ENCODE measurements at places on chromosomes 1 and 21.
A peak's percentile ranks its signal among the peaks of the same experiment; 100 is the strongest.

DNA sequence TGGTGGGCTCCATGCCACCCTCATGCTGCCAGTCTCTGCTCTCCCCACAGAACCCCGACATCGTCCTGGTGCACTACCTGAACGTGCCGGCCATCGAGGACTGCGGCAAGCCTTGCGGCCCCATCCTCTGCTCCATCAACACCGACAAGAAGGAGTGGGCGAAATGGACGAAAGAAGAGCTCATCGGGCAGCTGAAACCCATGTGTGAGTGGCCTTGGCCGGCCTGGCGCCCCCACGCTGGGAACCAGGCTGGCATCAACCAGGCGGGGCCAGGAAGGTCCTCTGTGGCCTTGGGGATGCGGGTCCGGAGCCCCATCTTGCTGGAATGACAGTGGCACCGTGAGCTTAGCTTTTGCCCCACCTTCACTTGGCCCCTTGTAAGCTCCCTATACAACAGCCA is 130.7 kb upstream of the VAMP3 start:
- no peak for DNase-seq

- DNase-seq: peak; percentile 78
Observed at GRCh38 chr21:21163904-21164303, 165.7 kb downstream of the NCAM2 start.

- no peak for DNase-seq
Observed at GRCh38 chr1:217019475-217019874, 296.2 kb upstream of the ESRRG start.

- DNase-seq: no peak
Observed at GRCh38 chr1:49213301-49213700, 436.6 kb upstream of the BEND5 start.

DNA sequence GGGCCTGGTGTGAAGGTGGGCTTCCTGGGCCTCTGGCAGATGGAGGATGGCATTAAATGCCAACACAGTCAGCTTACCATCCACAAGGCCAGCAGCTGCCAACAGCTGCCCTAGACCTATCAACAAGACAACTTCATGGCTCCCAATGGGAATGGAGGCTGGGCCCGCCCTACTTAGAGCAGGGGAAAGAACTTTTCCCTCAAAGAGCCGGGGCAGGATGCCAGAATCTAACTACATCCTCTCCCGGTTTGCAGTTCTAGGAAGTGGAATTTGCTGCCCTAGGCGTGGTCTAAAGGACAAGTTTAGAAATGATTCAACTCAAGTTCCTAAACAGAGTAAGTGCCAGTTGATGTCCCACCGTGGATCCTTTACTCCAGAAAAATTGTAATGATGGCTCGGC is 13.1 kb downstream of the ICMT start:
- DNase-seq: no peak

DNA sequence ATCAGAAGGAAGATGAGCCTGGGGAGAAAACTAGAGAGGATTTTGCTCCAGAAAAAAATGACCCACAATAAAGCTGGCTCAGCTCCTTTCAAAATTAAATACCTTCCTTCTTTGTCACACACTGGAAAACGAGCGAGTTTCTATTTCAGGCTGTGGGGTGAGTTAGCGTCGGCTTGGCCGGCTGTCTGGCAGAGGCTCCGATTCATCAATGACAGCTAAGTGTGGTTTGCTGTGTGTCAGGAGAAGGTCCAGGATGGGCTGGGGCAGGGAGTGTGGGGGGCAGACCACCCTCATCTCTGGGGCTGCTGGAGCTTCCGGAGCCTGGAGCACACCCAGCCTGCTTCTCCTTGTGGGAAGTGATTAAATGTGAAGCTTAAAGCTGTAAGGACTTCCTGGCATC is 120.2 kb downstream of the ETS2 start:
- no peak for DNase-seq

GRCh38 chr1:75171876-75172275 is 37.7 kb downstream of the LHX8 start:
- DNase-seq: no peak

DNA sequence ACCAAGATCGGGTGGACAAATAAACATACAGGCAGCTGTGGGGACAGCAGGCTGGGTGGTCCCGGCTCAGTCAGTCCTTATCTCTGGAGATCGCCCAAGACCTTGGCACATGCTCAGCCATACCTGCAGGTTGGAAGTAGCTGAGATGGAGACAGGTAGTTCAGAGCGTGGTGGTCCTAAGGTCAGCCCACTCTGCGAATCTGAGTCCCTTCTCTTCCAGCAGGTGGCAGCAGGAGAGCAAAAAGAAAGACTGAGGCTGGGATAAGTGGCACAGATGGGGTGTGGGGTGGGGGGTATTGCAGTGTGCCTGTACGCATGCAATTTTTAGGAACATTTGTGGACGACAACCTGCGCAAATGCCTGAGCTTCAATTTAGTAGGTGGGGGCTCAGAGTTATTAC is 104.9 kb downstream of the TENT5C start:
- peak; percentile 73 for DNase-seq

DNA sequence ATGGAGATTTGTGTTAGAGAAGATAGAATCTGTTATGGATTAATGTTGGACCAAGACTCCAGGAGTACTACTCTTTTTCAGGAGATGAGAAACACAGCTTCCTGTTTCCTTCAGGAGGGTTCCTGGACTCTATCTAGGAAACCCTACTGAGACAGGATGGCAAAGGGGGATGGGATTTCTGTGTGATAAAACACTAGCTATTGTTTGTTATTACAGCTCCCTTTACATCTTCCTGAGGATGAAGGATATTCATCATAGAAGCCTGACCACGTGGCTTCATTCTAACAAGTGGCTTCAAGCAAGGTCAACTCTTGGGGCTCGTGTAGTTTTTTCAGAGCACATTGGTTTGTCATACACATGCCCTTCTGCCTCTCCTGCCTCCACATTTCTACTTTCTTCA is 33.3 kb downstream of the RGL1 start:
- no peak for DNase-seq

DNA sequence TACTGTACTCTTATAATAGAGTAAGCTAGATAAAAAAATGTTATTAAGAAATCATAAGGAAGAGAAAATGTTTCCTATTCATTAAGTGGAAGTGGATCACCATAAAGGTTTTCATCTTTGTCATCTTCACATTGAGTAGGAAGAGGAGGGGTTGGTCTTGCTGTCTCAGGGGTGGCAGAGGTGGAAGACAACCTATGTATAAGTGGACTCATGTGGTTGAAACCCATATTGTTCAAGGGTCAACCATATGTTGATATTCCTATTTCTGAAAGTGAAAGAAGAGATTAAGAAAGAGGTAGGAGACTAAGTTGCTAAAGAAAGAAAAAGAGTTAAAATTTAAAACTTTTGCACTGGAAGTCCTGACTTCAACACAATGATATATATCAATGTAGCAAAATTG is 4.9 kb upstream of the ZP4 start:
- no peak for DNase-seq

GRCh38 chr1:68705466-68705865 is 208.6 kb upstream of the DEPDC1 start:
- no peak for DNase-seq

DNA sequence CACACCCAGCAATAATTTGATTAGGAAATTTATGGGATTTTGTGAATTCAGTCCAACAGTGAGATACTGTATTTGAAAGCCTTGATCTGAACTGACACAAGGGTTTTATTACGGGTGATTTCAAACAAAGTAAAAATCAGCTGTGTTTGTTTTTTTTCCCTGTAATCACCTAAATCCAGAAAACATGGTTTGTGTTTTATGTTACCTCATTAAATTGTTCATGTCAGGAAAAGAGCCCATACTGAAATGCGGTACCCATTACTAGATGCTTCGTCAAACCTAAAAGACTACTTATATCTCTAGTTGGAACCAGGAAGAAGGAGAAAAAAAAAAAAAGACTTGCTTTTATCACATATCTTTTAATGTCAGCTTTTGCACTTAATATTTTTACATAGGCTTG is 811.9 kb upstream of the RGS18 start:
- no peak for DNase-seq

GRCh38 chr1:169779970-169780369 is 14.7 kb downstream of the METTL18 start:
- DNase-seq: no peak

GRCh38 chr1:7827126-7827955 is 25.5 kb downstream of the UTS2 start:
- DNase-seq: no peak

GRCh38 chr1:30636621-30637020 is 86.8 kb downstream of the MATN1 start:
- no peak for DNase-seq

- DNase-seq: peak; percentile 53
Observed at GRCh38 chr1:182927693-182928433, 25.1 kb downstream of the SHCBP1L start.

- DNase-seq: no peak
Observed at GRCh38 chr1:70790232-70790923, 257.2 kb downstream of the PTGER3 start.

GRCh38 chr1:222979561-222979960 is 163.5 kb downstream of the TLR5 start:
- DNase-seq: no peak

DNA sequence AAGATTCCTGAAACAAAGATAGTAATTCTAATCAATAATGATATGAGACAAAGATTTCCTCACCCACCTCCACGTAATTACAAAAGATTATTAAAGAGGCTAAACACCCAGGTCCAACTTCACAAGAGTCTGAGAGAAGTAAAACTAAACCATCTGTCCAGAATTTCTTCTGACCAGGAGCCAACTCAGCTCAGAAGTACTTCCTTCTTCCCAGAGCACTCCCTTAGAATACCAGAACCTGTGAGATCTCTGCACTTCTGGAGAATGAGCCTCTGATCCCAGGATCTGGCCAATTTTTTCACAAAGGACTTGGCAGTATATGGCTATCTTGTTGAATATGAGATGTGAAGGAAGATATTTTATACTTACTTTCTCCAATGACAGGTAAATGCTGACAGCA is 120.6 kb upstream of the PALMD start:
- DNase-seq: no peak

DNA sequence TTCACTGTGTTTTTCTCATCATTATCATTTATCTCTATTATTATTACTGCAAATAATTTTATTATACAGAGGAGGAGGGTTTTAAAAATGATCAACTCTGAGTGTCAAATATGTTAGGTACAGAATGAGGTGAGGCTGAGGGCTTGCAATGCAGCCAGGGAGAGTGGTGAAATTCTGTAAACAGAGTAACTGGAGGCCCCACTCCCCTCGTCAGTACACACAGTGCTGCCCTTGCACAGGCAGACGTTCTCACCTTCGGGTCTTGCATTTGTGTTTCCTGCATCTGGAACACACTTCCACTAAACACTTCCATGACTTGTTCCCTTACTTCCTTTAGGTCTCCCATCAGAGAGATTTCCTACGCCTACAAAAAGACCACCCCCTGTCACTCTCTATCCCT is 24.3 kb upstream of the COA6 start:
- no peak for DNase-seq

DNA sequence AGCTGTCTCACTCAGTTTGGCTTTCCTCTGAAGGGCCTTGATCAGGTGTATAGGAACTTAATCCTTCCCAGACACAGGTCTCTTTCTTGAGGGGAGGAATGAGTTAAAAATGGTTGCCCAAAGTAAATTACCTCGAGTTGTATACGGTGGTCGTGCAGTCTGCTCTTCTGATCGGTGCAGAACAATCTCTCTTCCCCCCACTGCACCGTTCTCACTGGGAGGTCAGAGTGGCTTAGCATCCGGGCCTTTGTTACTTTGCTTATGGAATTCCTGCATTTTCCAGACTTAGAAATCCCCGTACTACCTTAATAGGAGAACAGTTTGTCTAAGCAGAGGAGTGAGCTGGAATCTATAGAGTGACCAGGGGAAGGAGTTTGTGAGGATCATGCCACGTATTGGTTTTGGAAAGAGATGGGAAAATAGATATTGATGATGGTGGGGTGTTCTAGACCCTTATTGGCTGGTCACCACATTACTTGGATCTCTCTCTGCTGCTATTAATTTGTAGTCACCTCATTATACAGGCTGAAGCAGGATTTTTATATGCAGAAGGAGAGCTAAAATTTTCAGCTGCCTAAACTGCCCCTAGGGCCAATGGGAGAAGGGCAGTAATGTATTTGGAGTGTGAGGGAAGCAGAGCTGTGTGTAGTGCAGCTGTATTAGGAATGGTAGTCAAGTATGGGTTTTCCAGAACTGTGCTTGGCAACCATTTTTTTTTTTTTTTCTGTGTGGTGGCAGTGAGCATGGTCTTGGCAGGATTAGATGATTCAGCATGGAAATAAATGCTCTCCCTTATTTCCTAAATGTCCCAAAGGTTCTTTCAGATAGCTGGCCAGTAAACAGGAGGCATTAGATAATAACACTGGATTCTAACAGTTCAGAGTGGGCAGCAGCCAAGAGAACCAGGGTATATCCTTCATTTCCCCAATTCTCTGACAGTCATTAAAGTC is 81.5 kb downstream of the NDUFS5 start:
- DNase-seq: peak; percentile 27

- DNase-seq: no peak
Observed at GRCh38 chr1:24293392-24294227, 25.5 kb upstream of the GRHL3 start.

GRCh38 chr21:14086553-14086952 is 124.2 kb downstream of the LIPI start:
- no peak for DNase-seq

DNA sequence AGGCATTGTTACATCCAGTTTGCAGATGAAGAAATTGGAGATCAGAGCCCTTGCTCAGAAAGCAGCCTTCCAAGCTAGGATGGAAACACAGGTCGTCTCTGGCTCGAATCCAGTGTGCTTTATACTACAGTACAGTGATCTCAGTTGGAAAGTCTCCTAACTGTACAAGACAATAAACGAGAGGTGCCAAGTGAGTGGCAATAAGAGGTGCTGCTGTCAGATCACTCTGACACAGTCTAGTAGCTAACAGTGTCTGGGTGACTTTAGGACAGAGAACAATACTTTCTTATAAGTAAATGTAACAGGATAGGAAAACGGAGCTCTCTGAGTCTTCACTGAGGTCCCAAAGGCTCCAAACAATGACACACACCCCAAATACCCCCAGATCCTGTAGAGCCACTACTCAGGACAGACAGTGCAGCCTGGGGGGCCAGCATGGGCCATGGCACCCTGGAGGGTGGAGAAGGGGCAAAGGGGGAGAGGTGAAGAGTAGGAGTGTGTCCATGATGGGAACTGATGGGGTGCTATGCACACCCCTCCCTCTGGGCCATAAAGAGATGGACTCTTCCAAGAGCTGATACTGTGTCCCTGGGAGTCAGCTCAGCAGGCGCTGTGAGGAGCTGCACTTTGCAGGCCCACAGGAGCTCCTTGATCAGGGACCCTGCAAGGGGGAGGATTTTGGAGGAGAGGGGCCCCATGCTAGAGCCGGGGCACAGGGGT is 3.3 kb downstream of the SH3BGR start:
- no peak for DNase-seq

Data from Karpas-422 (cell line).